NCI-H146 (cell line): ENCODE measurements at places on chromosomes 5 and 9.
A peak's percentile ranks its signal among the peaks of the same experiment; 100 is the strongest.

DNA sequence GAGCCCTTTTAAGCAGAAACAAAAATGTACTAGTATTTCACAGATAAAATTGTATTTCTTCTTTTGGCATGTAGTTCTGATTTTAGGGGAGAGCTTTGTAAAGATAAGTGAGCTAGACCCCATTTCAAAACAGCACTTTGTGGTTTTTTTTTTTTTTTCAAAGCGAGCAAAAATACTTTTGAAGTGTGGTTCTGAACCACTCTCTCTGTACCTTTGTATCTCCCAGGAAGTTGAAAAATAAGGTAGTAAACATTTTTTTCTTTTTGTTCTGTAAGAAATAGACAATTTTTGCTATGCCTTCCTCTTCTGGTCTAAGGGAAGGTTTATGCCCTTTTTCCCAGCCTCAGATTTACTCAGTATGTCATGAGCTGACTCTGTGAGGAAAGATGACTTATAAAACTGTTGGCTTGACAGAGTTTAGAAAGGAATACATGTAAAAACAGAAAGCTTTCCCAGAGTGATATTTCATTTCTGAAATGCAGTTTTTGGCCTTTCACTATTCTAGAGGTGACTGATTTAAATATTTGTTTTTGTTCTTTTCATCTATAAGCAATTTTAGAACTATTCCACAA is 12.5 kb downstream of the ERCC6L2 start:
- no peak for DNase-seq

DNA sequence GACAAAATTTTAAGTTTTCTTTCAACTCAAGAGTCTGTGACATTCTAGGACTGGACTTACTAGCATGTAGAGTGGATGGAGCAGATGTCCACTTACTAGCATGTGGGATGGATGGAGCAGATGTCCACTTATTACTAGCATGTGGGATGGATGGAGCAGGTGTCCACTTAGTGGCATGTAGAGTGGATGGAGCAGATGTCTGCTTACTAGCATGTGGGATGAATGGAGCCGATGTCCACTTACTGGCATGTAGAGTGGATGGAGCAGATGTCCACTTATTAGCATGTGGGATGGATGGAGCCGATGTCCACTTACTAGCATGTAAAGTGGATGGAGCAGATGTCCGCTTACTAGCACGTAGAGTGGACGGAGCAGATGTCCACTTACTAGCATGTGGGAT is 2.4 kb downstream of the SLC36A1 start:
- no peak for DNase-seq

- no peak for DNase-seq
These were observed 1.0 kb upstream of the HK3 start for GRCh38 chr5:176899946-176900779.

- no peak for DNase-seq
These were observed 282.9 kb downstream of the NR3C1 start for GRCh38 chr5:143120460-143121134.

GRCh38 chr5:10485897-10486296 is 44.2 kb downstream of the ROPN1L start:
- no peak for DNase-seq

GRCh38 chr5:126477294-126478117 is 54.3 kb downstream of the GRAMD2B start:
- DNase-seq, result no peak

GRCh38 chr5:23305055-23305454 is 202.4 kb upstream of the PRDM9 start:
- DNase-seq, result no peak

DNA sequence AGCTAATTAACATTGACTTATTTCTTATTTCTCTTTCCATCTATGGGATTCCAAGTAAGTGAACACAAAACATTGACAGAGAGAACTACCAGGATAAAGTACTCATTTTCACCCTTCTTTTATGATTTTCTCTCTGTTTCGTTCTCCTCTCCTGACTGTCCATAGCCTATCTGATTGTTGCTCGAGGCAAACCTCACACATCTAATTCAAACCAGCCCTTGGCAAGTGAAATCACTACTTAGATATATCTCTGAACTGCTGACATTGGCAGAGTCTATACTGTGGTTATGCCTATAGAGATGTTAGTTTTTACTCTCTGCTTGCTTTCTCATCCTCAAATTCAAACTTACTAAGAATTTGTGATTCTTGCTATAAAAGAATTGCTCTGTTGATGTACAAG is 248.8 kb downstream of the ISL1 start:
- no peak for DNase-seq

DNA sequence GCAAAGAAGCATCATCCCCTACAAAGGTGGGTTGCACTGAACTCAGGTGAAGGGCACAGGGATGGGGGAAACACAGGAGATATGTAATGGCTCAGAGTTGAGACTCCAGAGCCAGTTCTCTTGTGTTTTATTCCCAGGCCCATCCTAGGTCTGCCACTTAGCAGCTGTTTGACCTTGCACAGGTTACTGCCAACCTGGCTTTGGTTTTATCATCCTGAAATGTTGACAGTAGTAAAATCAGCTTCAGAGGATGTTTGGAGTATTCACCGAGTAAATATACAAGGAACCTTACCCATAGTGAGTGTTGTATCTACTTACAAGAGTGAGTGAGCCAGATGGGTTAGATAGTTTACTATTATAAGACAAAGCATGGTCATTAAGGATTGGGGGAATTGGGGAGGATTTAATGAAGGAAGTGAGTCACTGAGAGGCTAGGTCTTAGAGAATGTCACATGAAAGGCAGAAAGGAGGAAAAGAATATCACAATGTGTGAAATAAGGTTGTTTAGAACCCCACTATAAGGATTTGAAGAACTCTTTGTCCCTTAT is 141.3 kb downstream of the MAN2A1 start:
- DNase-seq, result no peak

DNA sequence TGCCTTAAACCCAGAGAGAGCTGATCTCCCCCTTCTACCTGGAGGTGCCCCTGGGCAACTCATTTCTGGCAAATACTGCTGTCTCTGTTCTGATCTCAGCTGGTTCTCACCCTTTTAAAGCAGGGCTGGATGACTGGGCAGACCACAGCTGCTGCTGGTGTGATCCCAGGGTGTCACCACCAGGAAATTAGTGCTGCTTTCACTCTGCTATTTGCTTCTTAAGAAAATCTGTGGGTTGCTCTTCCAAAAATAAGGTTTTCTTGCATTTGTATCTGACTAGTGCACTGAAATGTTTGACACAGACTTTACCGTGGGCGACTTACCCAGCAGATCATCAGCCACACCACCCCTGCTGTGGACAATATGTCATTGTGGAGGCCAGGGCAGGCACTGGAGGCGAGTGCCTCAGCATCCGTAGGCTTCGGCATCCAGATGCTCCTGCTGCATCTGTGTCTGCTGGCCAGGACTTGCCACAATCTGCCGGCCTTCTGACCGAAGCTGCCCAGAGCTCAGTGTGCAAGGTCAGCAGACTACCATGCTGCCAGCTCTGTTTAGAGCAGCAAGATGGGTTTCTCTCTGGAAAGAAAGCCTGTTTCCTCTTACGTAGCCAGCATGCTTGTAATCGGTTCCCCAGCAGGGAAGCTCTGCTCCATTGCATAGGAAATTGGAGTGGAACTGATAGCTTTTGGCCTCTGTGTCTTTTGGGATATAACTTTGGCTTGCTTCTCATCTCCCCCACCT is 13.6 kb downstream of the ARHGAP26 start:
- no peak for DNase-seq

DNA sequence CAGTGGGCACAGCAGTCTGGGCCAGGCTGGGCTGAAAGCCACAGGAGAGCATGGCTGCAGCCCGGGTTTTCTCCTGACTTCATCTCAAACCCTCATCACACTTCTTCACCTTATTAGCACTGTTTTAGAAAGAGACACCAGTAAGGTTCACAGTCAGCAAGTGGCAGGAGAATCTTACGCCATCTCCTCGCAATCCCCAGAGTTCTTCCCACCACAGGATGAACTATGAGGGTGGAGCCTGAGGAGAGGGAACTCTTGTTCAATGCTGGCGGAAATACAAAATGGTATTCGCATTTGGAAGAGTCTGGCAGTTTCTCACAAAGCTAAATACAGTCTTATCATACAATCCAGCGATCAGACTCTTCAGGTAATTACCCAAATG is 14.7 kb downstream of the BICD2 start:
- no peak for DNase-seq

- no peak for DNase-seq
These were observed 131.7 kb downstream of the BARX1 start for GRCh38 chr9:93823245-93824072.

GRCh38 chr5:11128021-11128420 is 367.0 kb upstream of the DAP start:
- no peak for DNase-seq

DNA sequence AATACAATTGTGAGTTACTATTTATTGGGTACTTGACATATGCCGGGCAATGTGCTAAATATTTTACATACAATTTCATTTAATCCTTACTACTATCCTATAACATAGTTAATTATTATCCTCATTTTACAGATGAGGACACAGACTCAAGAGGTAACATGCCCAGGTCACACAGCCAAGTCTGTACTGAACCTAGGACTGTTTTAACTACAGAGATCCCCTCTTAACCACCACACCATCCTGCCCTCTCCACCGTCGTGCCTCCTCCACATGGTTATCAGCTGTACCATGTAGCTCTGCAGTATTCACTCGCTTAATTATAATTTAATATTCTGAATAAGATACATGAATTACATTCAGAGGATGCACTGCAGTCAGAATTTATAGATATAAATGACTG is 5.3 kb downstream of the RAB14 start:
- DNase-seq, result no peak

DNA sequence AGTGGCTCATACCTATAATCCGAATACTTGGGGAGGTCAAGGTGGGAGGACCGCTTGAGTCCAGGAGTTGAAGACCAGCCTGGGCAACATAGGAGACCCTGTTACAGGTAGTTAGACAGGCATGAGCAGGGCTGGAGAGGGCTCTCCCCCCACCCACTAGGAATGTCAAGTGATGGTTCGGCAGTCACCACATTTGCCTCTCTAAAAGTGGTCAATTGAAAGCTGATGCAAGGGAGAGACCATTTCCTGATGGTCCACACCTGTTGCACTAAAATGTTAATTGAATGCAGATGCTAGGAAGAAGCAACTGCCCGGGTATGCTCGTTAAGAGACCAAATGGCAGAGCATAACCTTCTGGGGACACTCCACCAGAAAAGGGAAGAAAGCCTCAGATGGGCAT is 82.7 kb downstream of the SFXN1 start:
- no peak for DNase-seq

DNA sequence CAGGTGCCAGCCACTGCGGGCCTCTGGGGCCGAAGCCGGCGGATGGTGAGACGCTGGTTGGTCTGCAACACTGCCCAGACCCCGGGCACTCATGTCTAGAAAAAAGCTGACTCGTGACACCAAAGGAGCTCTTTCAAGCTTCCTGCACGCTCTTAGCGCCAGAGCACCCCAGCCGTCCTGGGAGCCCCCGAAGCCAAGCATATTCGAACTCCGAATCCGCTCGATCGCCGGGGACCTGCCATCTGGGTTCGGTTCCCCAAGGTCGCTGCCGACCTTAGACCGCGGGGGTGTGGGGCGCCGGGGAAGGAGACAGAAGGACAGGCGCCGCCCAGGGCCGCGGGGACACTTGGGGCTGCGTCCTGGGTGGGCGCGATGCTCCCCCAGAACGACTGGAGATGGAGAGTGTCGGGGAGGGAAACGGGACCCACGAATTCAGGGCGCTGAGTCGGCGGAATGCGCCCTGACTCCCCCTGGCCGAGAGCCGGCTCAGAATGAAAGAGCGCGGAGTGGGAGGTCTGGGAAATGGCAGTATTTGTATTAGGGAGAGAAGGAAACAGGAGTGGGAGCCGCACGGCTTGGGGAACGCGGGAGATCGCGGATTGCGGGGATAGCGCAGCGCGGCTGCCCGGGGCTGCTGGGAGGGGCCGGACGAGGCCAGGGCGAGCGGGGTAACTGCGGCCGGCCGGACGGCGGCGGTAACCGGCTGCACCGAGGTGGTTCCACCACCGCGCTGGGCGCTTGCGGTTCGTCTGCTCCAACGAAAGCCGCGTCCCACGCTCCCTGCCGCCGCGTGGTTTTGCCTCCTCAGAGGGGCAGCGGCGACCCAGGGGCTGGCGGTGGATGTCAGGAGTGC is 20.1 kb upstream of the MARCHF6 start:
- peak; percentile 15 for DNase-seq

DNA sequence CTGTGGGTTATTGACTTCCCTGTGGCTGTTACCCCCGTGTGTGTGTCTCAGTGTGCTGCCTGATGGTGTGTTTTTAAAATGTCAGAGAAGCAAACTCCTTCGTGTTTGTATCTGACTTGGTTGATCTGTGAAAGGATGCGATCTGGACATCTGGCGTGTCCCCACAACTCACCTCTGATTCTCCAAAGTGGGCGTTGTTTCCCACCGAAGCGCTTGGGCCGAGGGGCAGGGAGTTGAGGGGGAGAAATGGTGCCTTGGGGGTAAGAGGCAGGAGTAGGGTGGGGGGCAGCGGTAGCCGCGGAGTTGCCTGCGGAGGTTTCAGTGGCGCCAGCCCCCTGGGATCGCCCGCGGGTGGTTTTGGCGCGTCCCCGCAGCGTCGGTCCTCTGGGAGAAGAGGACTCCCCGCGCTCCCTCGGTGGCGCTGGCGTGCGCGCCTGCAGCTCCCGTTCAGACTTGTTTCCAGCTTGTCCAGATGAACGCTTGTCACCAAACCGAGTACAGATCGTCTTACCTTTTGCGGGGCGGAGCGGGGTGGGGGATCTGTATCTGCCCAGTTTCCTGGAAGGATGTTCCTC is 1.1 kb downstream of the MAST4 start:
- DNase-seq, result peak; percentile 82
